ENCODE measurements at places on chromosomes 11 and 22.

DNA sequence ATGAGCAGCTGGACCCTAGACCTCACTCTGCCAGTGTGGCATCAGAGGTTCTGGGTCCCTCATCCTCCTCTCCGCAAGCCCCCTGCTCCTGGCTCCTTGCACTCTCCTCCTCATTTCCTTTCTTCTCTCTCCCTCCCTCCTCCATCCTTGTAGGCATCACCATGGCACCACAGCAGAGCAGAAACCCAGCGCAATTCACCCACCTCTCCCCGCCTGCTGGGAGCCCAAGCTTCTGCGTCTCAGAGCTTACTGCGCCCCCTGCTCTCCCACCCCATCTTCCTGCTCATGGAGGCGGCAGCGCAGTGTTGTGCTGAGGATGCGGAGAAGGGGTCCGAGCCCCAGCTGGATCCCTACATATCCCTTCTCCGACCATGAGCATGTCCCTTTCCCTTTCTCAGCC lies 1.7 kb downstream of the CHRM1 start:
- DNase-seq = no peak

GRCh38 chr11:34830035-34830434 lies 86.1 kb downstream of the APIP start:
- DNase-seq = no peak

GRCh38 chr22:45688600-45689080 lies 17.0 kb downstream of the ATXN10 start:
- no peak for DNase-seq

GRCh38 chr11:108871152-108871551 lies 206.3 kb downstream of the DDX10 start:
- no peak for DNase-seq

DNA sequence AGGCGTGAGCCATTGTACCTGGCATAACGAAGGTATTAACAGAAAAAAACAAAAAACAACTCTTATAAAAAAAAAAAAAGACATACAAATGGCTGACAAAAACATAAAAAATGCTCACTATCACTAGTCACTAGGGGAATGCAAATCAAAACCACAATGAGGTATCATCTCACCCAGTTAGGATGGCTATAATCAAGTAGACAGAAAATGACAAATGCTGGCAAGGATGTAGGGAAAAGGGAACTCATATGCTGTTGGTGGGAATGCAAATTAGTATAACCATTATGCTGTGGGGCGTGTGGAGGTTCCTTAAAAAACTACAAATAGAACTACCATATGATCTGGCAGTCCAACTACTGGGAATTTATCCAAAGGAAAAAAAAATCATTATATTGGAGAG lies 17.0 kb downstream of the THY1 start:
- DNase-seq = no peak
